Cortex of kidney (tissue), 1 donor: ENCODE measurements at places on chromosomes 3 and 15.

- no peak for DNase-seq
These were observed 240.0 kb upstream of the CFAP20DC start for GRCh38 chr3:59289831-59290230.

GRCh38 chr3:188152660-188153436 is 1.1 kb upstream of the LPP start:
- DNase-seq = no peak

DNA sequence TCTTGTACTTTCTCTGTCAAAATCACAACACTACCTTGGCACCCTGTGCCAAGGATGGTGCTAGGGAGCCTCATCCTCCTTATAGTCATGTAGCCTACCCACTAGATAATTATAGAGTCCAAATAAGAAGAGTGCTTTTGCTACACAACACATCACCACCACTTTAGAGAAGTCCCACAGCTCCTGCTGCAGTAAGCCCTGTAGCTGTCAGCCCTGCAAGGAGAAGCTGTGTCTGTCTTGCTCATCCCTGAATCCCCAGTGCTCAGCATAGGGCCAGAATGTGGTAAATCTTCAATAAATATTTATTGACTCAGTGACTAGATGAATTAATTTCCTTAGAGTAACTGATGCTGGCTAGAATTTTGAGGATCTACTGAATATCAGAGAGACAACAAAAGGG is 190.8 kb downstream of the ZNF621 start:
- DNase-seq = no peak

DNA sequence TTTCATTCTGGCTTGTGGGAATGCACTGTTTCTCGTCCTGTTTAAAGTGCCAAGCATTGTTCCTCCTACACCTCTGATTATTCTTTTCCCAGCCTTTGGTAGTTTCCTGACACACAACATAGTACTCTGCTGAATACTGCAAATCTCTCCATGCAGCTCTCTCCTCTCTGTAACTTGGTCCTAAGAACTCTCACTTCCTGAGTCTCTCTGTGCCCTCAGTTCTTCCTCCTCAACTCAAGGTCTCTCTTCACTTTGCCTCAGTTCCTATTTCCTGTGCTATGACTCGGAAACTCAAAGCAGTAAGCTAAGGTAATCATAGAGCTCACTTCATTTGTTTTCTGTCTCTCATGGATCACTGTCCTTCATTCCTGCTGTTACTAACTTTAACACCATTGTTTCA is 113.4 kb downstream of the ZNF280D start:
- no peak for DNase-seq

- no peak for DNase-seq
These were observed 12.4 kb upstream of the CACNA2D2 start for GRCh38 chr3:50515565-50516439.

GRCh38 chr3:64056606-64057180 is 33.4 kb upstream of the PSMD6 start:
- DNase-seq = no peak

DNA sequence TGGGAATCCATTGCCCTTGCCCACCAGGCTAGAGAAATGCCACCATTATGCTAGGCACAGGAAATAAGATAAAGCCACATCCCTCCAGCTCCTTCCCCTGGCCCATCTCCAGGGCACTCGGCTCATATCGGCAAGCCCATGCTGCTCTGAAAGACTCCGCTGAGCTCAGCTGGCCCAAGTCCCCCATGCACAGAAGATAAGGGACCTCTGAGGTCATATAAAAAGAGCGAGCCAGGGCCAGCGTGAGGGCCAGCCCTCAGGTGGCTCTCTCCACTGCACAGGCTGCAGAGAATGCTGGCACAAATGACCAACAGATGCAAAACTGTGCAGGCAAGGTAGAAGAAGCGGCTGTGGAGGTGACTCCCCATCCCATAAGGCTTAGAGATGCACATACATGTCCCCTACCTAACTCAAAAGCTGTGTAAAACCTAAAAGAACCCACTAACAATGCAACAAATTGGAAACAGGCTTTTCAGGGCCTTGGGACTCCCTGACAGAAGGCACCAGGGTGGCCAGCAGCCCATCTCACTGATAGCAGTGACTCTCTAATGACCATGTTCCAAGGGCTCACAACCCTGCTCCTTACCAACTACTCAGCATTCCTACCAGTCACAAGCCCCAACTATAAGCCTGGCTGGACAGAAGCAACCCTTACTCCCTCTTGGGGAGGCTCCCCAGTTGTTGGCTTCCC is 3.0 kb downstream of the RAB6B start:
- no peak for DNase-seq

- DNase-seq = no peak
These were observed 12.2 kb upstream of the SACM1L start for GRCh38 chr3:45677033-45677446.

DNA sequence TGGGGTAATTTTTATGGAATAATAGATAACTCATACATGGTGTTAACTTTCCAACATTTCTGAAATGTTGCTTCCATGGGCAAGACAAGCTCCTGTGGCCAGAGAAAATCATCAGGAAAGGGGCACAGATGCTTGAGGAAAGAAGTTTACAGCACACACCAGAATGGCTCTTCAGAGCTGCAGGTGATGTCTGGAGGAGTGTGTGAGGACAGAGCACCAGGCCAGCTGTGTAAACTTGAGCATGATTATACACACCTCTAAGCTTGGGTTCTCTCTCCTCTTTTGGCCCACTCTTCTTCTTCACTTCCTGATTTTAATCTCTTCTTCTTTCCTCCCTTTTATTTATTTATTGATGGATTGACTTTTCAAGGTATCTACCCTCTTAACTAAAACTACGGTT is 676.0 kb downstream of the GRM7 start:
- DNase-seq = no peak

- DNase-seq = no peak
These were observed 184.1 kb upstream of the TP63 start for GRCh38 chr3:189446959-189447560.
